ENCODE measurements at places on chromosomes 12 and 14.
A peak's percentile ranks its signal among the peaks of the same experiment; 100 is the strongest.

DNA sequence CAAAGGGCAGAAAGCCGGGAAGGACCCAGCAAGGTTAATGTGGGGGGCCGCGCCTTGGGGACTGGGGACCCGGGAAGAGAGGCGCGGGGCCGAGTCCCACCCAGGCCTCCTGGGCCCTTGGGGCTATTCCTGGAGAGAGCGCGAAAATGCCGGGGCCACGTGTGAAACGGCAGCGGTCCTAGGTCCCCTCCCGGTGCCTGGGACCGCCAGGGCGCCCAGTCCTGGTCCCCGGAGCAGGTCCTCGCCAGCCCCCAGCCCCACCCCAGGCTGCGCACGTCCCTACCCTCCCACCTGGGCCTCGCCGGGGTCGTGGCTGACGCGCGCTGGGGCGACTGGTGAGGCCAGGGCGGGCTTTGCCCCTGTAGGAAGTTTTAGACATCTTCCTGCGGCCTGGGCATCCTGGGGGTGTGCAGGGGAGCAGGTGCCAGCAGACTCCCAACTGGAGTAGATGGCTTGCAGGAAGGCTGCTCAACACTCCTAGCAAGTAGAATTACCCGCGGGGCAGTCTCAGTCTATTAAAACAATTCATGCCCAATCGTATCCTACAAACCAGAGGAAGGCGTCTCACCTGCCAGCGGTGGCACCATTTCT lies 708 bp downstream of the FAR2 start:
- DNase-seq: no peak

DNA sequence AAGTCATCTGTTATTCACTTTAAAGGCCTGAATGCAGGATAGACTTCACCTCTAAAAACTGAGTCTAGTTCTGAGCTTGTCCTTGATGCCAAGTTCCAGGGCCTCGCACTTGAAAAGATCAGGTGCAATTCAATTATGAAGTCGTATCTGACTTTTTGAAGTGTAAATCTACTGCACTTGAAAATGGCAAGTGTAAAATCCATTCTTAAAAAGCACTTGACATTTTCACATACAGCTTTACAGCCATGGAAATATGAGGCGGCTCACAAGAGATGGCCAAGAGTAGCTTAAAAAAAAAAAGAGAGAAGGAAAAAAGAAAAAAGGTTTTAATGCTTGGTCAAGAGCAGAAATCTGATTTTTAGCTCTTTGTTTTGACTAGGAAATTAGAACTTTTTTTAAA lies 172.5 kb downstream of the GXYLT1 start:
- no peak for DNase-seq

DNA sequence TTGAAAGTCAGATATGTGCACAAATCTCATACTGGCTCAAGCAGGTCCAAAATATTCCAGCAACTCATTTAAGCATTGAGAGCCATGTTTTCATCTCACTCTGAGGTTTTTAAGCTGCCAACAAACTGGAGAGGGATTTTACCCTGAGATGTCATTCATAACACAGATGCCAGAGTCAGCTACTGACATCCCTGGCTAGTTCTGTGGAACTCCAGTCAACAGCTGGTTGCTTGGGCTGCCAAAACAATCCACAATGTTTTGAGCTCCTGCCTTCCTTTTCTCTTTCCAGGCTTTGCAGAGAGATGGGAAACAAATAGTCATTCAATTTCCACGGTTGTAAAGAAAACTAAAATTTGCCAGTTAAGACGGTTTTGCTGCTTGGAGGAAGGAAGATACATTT lies 621.2 kb upstream of the FBXO33 start:
- no peak for DNase-seq

- peak; percentile 61 for DNase-seq
Measured at GRCh38 chr12:115763982-115764621, 513.4 kb downstream of the MED13L start.

DNA sequence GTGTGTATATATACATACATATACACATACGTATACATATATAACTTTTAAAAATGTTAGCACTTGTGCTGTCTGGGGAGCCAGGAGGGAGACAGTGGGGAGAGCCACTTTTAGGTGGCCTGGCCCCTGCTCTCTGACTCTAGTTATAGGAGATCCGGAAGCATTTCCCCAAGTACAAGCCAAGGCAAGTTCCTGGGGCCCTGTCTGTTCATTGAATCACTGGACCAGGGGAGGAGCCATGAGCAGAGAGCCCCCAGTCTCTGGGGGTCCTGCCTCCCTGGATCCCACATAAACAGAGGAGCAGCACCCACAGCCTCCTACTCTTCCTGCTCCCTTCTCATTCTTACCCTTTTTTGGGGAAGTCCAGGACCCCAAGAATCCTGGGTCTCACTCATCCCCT lies 45.4 kb upstream of the TMED10 start:
- no peak for DNase-seq

DNA sequence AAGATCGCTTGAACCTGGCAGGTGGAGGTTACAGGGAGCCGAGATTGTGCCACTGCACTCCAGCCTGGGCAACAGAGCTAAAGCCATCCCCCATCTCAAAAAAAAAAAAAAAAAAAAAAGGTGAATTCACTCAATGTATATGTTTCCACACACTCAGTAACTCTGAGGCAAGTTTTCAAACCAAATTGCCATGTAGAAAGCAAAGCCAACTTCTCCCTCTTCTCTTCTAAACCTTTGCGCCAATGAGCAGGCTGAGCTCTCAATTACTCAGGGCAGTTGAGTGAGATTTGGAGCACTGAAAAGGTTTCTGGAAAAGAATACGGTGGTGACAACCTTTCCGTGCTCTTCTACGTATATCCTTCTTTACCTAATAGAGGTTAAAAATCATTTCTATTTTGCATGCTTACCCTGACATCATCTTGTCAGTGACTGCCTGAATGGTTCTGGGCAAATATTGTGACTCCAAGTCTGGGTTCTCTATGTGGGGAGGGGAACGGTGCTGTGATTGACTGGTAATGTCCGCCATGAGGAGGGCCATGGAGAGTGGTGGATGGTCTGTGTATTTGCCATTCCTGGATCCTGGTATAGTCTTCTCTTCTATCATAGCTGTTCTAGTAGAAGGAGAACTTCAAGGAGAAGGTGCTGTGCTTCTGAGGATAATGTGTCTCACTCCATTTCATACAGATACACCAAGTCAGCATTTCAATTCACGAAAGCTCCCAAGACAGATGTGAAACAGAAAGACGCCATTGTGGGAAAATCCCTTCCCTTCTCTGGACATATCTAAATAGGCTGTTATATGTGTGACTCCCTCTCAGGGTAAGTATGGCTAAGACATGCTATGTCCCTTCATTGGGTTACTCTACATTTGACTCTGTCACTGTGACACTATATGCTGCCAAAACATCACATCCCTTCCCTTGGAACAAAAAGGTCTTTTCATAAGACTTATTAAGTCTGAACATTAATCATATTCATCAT lies 46.2 kb upstream of the MED13L start:
- no peak for DNase-seq

- DNase-seq: no peak
Measured at GRCh38 chr12:123734268-123734667, 22.1 kb downstream of the ATP6V0A2 start.
